ENCODE measurements at places on chromosomes 12 and 14.

DNA sequence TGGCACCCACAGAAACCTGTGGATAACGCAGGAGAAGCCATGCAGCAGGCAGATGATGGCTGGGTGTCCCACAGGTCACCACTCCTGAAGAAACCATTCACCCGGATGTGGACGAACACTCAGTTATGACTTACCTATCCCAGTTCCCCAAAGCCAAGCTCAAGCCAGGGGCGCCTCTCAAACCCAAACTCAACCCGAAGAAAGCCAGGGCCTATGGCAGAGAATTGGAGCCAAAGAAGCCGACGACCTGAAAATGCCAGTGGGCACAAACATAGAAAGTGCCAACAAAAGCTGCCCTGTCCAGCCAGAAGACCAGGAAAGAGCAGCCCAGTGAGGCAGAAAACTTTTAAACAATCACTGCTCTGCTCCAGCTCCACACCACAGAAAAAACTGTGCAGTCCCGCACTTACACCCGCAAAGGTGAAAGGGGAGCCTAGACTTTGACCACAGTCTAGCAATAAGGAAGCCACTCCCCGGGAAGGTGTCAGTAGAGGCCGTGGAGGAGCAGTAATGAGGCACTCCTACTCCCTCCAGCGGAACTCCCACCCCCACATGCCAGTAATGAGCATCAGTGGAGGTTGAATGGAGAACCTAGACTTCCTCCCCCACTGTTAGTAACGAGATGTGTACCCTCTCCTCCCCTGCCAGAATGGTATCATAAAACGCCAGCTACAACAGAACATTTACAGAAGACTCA is 6.0 kb upstream of the ACVRL1 start:
- DNase-seq = no peak

- peak; percentile 72 for DNase-seq
Observed at GRCh38 chr12:102769323-102769916, 147.6 kb downstream of the PAH start.

GRCh38 chr14:104395941-104396681 is 183.5 kb upstream of the C14orf180 start:
- DNase-seq = no peak

GRCh38 chr12:116717466-116718437 is 20.1 kb downstream of the SPRING1 start:
- DNase-seq = no peak

- DNase-seq = no peak
Observed at GRCh38 chr12:113359939-113360748, 1.8 kb downstream of the PLBD2 start.

DNA sequence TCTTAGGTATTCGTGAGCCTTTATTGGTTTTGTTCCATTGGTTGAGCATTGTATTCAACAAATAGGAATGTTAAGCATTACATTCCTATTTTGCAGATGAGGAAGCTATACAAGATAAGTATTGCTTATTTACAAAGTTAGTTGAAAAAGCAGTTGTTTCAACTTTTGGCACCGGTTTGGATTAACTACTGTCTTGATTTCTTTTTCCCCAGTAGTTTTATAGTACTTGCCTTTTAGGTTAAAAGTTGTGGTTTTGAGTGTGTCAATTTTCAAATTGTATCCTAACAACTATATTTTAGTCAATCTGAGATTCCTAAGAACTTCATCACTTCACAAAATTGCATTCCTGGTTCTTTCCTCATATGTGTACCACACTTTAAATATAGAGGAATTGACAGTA is 23.8 kb upstream of the MBIP start:
- no peak for DNase-seq

DNA sequence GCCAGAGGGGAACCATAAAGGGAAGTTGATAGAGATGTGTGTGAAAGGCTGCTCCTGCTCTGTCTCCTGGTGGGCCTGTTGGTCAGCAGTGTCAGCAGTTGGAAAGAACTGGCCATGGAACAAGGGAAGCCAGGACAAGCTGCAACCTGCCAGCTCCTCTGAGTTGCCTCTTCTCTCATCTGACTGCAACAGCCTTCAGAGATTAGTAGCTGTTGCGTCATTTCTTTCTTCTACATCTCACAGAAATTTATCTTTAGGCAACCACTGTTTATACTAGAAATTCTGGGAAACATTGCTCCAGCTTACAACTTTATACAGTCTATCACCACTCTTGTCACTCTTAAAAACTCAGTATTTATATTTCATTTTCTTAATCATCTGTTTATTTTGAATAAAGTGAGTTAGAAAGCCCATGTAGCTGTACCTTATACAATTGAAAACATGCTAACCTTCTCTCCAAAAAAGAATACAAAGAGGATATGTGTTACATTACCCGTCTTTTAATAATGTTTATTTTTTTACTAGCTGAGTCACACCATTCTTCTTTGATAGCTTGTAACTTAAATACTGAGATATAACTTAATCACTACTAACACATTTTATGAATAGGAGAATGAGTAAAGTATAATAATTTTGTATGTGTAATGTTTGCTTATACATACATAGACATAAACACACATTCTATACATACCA is 224.2 kb downstream of the LRFN5 start:
- DNase-seq = no peak

DNA sequence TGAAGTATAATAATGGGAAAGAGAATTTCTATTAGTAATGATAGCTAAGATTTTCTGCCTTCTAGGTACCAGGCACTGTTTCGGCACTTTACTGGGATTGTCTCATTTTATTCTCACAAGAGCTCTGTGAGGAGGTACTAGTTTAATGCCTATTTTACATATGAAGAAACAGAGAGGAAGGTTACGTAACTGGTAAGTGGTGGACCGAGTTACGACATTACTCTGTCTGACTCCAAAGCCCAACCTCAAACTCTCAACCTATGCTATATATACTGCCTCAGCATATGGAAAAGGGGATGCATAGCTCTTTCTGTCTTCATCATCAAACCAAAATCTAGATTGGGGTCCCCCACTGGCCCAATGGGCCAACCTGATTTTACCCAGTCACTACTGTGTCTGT is 133.5 kb downstream of the KTN1 start:
- DNase-seq = peak; percentile 73

DNA sequence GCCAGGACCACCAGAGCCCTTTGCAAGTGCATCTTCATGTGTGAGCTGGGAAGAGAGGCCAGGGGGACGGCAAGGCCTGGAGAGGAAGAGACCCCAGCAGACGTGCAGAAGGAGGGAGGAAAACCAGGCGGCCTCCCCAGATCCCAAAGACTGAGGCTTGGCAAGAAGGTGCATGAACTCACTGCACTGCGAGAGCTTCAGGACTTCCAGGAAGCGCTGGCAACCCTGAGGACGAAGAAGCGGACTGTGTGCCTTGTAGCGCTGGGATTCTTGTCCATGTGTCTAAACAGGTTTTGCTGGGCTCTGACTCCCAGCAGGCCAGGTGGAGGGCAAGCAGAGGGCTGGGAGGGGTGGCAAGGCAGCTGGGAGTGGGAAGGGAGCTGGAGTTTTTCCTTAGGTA is 939 bp downstream of the TGFB3 start:
- no peak for DNase-seq

DNA sequence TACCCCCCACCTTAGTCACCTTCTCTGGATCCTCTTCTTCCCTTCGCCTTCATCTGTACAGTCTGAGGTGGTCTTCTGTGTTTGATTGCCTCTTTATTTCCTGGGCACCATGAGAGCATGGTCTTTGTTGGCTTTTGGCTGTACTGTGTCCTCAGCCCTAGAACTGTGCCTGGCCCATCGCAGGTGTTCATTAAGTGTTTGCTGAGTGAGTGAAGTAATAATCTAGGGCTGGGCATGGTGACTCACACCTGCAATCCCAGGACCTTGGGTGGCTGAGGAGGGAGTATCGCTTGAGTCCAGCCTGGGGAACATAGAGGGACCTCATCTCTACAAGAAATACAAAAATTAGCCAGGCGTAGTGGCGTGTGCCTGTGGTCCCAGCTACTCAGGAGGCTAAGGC is 13.9 kb downstream of the ALDH2 start:
- DNase-seq = no peak

- DNase-seq = no peak
Observed at GRCh38 chr14:32007755-32008362, 69.2 kb upstream of the ARHGAP5 start.

DNA sequence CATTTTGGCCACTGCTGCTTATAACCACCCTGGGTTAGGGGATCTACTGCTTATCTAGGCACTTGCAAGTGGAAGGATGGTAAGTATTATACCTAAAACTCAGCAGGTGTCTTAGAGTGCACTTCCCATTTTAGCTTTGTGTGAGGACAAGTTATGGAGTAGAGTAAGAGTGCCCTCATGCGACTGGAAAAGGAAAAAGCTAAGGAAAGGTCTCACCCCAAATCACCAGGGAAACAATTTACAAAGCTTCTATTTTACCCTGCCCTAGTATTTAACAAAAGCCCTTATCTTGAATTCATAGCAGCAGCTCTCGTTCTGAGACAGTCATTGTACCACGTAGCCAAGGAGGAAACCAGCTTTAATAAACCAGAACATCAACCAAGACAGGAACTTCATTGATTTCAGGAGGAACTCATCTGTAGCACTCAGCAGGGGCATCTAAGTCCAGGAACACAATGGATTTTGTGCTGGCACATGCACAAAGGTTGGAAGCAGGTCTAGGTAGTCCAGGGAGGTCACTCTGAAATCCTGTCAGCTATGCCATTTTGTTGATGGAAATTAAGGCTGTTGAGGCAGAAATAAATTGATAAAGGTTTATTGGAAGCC is 2.9 kb downstream of the RDH12 start:
- DNase-seq = peak; percentile 49

- no peak for DNase-seq
Observed at GRCh38 chr14:76727384-76727783, 33.9 kb upstream of the VASH1 start.
